ENCODE measurements at places on chromosomes 12 and 14. TPM values are rescaled to one million over a fixed set of nuclear protein-coding genes. Genes with fewer than 3 reads are reported as not detected.

DNA sequence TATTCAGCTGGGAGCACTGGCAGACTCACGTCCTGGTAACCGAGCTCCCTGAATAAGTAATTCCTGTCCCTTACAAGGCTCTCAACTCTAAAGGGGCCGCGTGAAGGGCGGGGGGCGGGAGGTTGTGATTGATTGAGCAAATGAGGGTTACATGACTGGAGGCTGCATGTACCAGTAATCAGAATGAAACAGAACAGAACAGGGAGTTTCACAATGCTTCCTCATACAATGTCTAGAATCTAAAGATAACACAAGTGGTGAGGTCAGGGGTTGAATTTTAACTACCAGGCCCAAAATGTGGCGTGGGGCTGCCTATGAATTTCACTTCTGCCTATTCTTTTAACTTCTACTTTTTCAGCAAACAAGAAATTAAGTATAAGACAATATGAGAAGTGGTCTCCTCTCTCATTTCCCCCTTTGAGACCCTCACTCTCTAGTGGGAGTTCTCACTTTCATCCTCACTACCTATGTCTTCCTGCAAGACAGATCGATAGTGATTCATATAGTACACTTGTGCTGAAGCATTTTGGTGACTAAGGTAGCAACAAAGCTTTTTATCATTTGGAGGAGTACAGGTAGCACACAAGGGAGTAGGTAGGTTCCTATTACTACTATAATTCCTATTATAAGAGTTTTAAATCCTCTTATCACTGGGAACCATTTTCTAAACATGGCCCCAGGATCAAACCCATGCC lies 239.8 kb downstream of the KTN1 start:
- no peak for DNase-seq

The NGB gene
- total RNA-seq, result not detected

The DNAJC22 gene
- total RNA-seq, result 14.4 TPM

GRCh38 chr12:20404576-20405346 lies 36.4 kb downstream of the PDE3A start:
- no peak for DNase-seq

The ANKRD13A gene
- total RNA-seq, result 28.1 TPM

- DNase-seq, result no peak
Measured at GRCh38 chr12:62251609-62251958, 8.6 kb upstream of the USP15 start.

DNA sequence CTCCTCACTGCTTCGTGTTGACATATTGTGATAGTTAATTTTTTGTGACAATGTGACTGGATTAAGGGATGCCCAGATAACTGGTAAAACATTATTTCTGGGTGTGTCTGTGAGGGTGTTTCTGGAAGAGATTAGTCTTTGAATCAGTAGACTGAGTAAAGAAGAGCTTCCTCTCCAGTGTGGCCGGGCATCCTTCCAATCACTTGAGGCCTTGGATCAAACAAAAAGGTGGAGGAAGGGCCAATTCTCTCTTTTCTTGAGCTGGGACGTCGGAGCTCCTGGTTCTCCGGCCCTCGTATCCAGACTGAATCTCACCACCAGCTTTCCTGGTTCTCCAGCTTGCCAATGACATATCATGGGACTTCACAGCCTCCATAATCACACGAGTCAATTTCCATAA lies 240.4 kb downstream of the CHST11 start:
- no peak for DNase-seq

GRCh38 chr14:104659764-104660523 lies 29.5 kb upstream of the INF2 start:
- DNase-seq, result no peak

- DNase-seq, result no peak
Measured at GRCh38 chr14:24425704-24426103, 3.8 kb downstream of the CBLN3 start.

GRCh38 chr14:70920608-70921007 lies 13.3 kb downstream of the PCNX1 start:
- DNase-seq, result no peak

- no peak for DNase-seq
Measured at GRCh38 chr12:69480698-69481097, 10.5 kb downstream of the FRS2 start.

Measured in mesothelial cell of epicardium (in vitro differentiated cells).